ENCODE measurements at places on chromosomes 16 and 17. TPM values are rescaled to one million over a fixed set of nuclear protein-coding genes. Genes with fewer than 3 reads are reported as not detected.

The SLC12A3 gene
- 0.10 TPM for total RNA-seq

The GPRC5B gene
- total RNA-seq, result 0.21 TPM

The SLC38A7 gene
- total RNA-seq, result 6.7 TPM

The PPY gene
- not detected for total RNA-seq

The KRTAP1-1 gene
- total RNA-seq, result not detected

The ZNF207 gene
- 281 TPM for total RNA-seq

The TBC1D3L gene
- total RNA-seq, result 2.9 TPM
